EL (cell line): ENCODE measurements at places on chromosomes 6 and 20.

DNA sequence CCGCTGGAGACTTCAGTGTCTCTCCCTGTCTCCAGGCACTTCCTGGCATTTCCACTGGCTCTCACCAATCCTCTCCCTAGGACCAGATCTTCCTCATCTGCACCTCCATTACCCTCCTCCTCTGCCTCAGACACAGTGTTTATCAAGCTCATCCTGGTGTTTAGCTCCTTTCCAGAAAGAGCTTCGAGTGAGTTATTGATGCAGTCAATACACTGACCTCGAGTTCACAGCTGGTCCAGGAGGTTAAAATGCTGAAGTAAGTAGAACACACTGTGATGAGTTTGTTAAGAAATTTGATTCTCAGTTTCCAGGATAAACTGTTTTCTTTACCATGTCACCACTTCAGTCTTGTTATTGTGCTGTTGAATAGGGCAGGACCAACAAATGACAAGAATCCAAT, 42.1 kb upstream of the ARMC2 start:
- DNase-seq = no peak

GRCh38 chr20:54208548-54209176, 775 bp downstream of the PFDN4 start:
- peak; percentile 33 for DNase-seq

DNA sequence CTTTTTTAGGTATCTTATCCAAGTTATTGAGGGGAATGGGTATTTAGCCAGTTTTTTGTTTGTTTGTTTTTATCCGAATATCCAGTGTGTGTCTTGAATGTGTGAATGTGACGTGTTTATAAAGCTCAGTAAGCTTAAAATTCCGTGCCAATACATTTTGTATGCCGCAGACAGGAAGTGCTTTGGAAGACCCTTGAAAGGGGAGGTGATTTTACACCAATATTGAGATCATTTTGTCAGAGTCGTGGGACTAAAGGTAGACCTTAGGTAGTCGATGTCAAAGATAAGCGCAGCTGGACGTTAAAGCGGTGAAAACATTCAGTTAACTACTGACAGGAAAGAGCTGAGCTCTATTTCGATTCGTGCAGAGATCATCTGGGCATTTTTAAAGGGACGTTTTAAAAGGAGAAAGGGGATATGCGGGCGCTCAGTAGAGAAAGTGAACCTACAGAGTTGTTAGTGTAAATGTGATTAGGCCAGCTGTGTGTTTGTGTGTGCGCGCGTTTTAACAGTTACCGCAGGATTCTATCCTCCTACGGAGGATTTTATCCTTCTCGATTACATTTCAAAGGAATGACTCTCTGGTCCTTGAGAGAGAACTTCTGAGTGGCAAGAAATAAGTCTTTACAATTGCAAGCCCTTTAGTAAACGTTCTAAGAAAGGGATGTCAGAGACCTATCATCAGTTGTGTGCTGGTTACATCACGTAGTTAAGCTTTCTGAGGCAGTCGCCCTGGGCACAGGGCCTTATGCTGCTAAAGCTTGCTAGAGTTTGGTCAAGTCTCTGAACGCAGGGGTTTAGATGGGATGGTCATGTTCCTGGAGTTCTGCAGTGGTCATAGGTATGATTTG, 625 bp upstream of the ECHDC1 start:
- peak; percentile 40 for DNase-seq

DNA sequence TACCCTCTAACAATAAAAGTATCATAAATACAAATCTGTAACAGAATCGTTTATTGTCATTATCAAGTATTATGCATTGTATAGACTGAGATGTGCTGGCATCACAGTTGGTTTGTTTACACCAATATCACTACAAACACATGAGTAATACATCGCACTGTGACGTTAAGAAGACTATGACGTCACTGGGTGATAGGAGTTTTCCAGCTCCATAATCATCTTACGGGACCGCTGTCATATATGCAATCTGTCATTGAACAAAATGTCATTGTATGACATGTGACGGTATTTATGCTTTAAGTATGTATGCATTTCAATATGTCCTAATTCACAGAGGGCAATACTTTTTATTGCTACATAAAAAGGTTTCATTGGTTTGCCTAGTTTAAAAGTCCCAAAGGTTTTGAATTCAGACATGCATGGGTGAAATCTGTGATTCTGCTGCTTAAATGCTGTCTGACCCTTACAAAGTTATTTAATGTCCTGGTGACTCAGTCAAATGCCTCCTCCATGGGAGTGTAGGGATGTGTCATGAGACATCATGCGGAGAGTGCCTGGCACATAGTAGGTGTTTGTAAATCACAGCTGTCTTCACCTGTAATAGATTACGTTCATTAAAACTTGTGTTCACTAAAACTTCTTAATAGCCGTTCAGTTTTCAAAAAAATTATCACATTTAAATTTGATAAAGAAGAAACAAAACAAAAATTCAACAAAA, 160.7 kb upstream of the PDE10A start:
- DNase-seq = no peak

- no peak for DNase-seq
These were observed 186.7 kb downstream of the NKAIN2 start for GRCh38 chr6:123990376-123990775.

DNA sequence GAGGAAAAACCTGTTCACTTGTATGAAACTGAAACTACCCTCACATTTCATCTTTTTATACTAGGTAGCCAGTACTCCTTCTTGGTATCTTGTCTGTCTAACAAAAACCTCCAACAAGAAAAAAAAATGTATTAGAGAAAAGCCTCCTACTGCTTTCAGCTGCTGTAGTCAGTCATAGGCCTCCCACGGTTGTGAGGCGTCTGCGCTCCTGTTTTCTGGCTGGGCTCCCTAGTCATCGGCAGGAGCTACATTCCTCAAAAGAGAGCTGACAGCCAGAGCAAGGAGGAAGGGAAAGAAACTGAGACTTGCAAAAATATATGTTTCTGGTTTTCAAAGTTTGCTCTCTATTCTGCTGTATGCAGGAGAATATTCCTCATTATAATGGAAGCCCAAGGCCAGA, 517.0 kb downstream of the LMBRD1 start:
- DNase-seq = no peak

DNA sequence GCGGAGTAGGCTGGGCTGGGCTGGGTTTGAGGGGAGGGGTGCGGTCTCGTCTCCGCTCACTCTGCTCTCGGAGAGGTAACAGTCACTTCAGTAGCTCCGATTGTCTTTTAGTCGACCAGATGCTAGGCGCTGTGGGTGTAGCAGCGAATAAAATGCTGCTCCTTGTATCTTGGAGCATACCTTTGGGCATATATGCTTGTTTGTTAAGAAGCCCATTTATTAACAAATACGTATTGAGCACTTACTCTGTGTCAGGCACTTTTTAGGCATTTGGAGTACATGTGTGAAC, 545 bp downstream of the ACTR5 start:
- DNase-seq = no peak

DNA sequence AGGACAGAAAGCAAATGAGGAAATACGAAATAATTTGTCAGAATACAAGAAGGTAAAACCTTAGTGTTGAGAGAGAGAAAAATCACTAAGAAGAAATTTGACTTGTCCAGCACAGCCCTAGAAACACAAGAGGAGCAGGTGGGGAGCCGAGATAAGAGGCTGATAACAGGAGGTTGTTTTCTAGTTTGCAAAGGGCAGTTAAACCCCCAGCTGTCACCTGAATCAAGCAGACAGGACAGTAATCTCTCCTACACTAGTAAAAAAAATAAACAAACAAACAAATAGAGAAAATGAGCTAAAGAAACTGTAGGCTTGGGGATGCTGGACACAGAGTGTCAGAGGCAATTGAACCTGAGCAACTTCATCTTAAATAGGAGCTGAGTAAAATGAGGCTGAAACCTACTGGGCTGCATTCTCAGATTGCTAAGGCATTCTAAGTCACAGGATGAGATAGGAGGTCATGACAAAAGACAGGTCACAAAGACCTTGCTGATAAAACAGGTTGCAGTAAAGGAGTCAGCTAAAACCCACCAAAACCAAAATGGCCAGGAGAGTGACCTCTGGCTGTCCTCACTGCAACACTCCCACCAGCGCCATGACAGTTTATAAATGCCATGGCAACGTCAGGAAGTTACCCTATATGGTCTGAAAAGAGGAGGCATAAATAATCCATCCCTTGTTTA, 40.4 kb downstream of the FAM184A start:
- DNase-seq = no peak

DNA sequence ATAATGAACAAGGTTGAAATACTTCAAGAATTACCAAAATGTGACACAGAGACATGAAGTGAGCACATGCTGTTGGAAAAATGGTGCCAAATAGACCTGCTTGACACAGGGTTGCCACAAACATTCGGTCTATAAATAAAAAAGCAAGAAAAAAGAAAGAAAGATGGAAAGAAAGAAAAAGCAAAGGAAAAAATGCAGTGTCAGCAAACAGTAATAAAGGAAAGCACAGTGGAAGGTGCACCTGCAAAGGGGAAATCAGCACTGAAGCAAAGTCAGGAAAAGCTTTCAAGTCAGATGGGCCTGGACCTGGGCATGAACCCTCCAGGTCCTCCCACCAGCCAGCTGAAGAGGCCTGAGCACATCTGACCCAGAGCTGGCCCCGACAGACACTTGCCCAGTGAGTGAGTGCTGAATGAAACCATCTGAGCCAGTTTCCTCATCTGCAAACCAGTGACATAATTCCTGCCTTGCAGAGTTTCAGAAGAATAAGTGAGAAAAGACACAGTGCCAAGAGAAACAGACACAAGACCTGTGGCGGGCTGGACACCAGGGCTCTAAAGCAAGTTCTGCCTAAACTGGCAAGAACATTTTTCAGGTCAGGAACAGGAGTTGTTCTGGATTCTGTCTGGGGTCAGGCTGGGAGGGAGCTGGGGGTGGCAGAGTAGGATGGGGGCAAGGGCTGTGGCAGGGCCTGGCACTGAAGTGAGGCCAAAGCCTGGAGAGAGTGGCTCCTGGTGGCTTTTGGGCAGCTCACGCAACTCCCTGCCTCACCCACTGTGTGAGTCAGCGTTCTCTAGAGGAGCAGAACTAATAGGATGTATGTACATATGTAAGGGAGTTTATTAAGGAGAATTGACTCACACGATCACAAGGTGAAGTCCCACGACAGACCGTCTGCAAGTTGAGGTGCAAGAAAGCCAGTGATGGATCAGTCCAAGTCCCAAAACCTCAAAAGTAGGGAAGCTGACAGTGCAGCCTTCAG, 23.9 kb upstream of the MICB start:
- peak; percentile 54 for DNase-seq

DNA sequence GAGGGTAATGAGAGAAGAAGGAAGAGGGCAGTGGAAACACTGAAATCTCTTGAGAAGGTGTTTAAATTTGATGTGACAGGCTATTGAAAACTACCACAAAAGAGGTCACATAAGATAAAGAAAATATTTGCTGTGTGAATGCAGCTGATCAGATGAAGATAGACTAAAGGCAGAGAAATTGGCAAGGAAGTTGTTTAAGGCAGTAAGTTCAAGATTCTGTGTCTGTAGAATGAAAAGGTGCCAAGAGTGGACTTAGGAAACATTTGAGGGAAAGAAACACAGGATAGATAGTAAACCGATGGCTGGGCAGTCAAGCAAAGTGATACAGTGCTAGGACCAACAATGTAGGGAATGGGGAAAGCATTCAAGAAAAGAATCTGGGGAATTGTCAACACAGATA, 332.3 kb upstream of the MARCKS start:
- DNase-seq = no peak

DNA sequence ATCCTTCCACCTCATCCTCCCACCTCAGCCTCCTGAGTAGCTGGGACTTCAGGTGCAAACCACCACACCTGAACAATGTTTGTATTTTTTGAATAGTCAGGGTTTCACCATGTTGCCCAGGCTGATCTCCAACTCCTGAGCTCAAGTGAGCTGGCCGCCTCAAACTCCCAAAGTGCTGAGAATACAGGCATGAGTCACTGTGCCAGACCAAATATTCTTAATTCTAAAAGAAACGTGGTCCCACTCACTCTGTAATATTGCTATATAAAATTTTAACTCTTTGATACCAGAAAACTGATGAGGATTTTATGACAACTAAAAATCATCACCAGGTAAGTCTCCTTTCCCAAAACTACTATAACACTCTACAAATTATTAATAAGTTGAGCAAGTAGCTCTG, 716.8 kb upstream of the GJE1 start:
- DNase-seq = no peak

DNA sequence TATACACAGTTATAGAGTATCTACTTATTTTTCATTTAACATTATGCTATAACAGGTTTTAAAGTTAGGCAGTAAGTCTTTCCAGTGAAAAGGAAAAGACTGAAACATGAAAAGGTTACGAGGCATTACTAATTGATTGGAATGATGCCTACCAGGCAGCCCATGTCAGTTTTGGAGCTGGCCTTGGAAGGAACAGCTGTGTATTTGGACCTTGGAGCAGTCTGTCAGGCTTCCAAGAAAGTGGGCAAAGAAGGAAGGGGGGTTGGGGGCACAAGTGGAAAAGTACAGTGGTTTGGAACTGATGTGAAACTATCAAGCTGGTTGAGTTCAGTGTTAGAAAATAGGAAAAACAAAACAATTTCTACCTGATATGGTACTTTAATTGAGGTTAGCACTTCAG, 41.7 kb downstream of the SLC16A10 start:
- no peak for DNase-seq
